CD4-positive, alpha-beta T cell treated with Interleukin-4 for 1 hour (primary cell): ENCODE measurements at places on chromosomes 16 and 17.

- DNase-seq = no peak
Observed at GRCh38 chr17:27224526-27225315, 69.2 kb upstream of the WSB1 start.

DNA sequence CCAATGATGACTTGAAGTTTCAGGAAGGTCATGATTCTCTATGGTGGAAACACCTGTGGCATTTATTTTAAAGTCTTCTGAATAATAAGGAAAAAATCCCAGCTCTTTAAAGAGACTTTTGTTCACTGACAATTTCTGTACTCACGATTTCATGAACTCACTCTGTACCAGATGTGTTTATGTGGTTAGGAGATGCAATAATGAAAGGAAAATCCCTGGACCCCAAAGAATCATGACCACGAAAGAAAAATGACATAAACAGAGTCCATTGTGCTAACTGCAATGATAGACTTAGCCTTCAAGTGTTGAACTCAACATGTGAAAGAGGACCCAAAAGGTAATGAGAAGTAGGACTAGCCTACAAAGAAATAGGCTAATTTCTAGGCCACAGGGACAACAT lies 947.5 kb downstream of the CDH11 start:
- DNase-seq = no peak

DNA sequence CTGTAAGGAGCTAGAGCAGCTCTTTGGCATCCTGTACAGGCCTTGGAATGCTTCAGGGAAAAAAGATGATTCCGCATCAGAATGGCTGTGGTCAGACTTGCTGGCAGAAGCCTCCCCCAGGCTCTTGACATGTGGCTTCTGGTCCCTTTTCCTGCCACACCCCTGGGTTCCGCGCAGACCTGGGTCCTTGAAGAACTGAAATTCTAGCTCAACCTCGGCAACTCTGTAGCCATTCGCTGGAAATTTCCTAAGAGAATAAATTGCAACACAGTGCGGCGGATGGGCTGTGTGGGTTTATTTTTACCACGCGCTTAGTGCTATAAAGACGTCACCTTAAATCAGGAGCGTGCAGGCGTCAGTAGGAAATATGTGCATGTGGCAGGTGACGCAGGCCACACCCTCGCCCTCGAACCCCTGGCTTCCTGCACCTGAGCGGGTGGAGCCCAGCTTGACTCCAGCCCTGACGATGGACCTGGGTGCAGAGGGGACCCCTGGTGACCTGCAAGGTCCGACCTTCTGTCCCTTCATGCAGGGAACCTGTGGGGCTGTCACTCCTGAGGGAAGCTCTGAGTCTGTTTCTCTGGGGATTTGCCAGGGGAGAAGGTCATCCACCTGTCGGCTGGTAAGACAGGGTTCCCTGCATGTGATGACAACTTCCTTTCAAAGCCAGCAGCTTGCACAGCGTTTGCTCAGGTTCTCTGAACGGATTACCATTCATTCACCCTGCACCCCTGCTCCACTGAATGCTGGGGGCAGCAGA lies 46.3 kb downstream of the METRNL start:
- DNase-seq = peak; percentile 79

GRCh38 chr17:75060434-75061054 lies 13.5 kb downstream of the KCTD2 start:
- no peak for DNase-seq

DNA sequence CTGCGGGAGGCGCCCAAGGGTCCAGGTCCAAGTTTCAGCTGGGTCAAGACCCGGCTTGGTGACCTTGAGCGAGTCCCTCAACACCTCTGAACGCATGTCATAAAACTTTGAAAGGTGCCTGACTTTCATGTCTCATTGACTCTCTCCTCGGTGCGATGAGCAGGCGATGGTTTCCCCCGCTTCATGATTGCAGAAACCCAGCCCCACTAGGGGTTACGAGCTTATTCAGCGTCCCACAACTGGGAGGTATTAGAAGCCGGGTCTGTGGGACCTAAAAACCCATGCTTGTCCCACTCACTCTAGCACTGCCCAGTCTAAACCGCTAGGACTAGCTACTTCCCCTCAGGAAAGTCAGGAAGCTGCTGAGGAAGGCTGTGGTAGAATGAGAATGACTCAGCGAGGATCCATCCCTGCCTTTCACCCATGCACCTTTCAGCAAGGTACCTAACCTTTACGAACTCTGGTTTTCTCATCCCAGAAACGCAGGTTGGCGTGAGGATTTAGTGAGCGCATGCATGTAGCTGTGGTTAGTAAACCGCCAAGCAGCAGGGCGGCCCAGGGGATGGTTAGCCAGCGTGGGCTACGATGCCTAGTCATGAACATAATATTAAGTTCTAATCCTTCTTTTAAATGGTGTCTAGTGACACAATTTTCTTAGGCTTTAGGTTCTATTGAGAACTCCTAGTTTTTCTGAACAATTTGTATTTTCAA lies 26.2 kb upstream of the RFFL start:
- DNase-seq = no peak

GRCh38 chr17:31072186-31072585 lies 22.6 kb upstream of the NF1 start:
- no peak for DNase-seq
